NCI-H2227 treated with DMSO at 0.1 percent for 48 hours (cell line): ENCODE measurements at places on chromosomes 16 and 17.

DNA sequence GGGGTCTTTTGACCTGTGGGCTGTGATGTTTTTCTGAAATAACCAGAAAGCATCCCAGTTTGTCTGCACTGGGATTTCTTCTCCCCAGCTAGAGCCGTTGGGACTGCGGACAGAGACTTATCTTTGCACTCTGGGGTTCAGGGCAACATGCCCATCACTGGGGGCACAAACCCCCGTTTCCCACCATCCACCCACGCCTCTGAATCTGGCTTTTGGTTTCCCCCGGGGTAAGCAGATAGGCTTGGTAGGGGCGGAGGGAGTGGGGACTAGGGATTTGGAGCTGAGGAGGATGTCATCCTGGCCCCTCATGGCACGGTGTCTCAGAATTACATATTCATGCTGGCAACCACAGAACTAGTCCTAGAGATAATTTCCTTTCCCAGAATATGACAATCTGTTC is 68.6 kb downstream of the CCDC182 start:
- no peak for DNase-seq

DNA sequence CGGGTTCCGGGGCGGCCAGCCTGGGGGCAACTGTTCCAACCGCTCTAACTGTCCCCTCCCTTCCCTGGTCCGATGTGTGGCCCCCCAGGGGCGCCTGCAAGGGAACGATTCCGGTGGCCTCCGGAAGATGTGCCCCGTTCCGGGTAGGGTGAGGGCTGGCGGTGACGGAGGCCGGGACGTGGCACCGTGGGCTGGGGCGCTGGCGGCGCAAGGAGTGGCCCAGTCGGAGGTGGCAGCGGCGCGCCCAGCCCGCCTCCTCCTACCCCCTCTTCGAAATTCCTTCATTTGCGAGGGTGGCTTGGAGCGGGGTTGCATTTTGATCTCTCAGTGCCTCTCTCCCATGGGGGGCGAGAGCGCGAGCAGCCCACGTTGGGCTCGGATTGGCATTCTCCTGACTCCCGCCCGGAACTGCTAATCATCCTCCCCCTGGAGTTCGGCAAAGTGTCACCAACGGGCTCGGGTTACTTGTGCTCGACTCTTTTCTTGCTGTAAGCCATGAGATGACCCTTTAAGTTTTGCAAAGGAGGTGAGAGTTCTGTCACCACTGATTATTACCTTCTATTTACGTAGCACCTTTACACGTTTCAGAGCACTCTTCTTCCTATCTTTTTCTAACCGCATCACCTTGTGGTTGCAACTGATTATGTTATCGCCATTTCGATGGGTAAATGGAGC is 622 bp downstream of the NDEL1 start:
- DNase-seq: no peak

DNA sequence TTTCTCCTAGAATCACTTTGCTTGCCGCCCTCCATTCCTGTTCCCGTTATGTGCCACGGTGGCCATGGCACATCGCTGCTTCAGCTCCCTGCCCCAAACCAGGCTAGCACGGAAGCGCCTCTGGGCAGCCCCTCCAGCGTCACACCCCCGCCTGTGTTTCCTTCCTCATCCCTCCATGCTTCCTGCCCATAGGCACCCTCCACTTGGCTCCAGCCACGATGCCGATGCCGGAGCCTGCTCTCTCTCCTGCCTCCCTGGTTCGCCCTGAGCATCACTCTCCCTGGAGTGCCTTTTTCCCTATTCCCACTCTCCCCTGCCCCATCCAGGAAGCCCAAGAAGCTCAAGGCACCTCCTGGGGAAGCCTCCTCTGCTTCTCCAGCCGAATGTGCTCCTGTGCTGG is 3.2 kb upstream of the ARHGAP23 start:
- DNase-seq: no peak

GRCh38 chr16:47519037-47519436 is 57.9 kb downstream of the PHKB start:
- no peak for DNase-seq

DNA sequence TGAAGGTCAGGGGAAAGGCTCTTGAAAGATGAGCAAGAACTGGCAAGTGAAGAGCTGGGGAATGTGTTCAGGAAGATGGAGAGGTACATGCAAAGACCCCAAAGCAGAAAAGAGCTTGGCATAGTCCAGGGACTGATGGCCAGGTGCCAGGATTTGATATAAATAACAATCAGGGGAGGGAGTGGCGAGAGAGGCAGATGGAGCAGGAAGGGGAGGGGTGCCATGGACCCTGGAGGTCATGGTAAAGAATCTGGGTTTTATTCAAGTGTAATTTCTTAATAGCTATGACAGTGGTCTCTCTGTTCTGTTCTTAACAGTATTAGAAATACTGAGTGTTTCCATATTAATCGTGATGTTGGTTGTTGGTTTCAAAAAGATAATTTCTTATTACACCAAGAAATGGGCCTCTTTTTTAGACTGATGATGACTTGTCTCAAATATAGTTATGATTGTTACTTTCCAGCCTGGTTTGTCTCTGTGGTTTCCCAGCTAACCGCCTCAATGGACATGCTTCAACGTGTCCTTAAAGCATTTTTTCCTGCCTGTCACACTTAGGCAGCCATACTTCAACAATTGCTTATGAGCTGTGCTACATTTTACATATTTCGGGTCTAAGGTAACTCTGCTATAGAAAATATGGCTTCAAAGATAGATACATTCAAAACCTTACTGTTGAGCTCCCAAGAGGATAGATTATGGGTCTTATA is 49.4 kb downstream of the MYH10 start:
- DNase-seq: peak; percentile 7

GRCh38 chr16:81003610-81004460 is 2.9 kb downstream of the CMC2 start:
- no peak for DNase-seq

GRCh38 chr16:85994492-85995490 is 95.8 kb downstream of the IRF8 start:
- no peak for DNase-seq

- DNase-seq: no peak
These were observed 29.7 kb upstream of the CDH15 start for GRCh38 chr16:89141884-89142267.

DNA sequence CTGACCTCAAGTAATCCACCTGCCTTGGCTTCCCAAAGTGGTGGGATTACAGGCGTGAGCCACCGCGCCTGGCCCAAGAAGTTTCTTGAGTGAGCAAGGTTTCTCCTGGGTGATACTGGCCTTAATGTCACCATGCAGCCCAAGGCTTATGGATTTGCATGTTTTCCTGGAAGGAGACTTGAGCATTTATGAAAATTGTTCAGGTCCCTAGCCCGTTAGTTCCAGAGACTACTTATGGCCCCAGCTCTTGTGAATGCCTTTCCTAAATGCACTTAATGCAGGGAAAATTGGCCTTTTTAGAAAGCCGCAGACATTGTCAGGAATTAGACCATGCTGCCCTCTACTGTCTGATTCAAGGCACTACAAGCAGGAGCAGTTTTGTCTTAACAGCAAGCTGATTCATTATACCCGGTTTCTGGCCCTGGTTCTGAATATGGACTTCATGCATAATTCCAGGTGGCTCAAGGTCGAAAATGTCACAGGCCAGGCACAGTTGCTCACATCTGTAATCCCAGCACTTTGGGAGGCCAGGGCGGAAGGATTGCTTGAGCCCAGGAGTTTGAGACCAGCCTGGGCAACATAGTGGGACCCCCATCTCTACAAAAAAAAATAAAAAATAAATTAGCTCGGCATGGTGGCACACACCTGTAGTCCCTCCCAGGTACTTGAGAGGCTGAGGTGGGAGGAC is 91.3 kb downstream of the SNX29 start:
- DNase-seq: peak; percentile 88

DNA sequence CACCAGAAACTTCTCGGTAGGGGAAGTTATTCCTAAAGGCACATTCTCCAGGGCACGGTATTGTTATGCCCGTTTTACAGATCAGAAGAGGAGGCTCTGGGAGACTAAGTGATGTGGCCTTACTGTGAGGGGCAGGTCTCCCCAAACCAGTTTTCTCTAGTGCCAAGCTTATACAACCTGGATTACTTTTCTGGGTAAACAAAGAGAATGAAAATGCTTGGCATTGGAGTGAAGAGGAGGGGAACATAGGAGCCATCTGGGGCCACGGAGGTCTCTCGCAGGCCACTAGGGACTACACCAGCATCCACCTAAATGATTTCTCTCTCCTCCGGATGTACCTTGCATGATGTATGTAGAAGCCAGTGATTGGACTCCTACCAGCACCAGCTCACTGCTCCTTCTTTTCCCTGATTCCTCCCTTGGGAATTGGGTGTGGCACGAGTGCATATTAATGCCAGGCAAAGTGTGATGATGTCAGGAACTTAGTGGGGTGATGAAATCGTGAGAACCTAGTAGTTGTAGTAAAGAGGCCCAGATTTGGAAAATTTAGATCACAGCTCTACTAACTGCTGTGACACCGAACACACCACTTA is 674 bp downstream of the TOM1L1 start:
- no peak for DNase-seq

- DNase-seq: no peak
These were observed 670 bp downstream of the TNFSF12 start for GRCh38 chr17:7549401-7550055.

GRCh38 chr17:903691-904481 is 75.7 kb downstream of the NXN start:
- DNase-seq: no peak

DNA sequence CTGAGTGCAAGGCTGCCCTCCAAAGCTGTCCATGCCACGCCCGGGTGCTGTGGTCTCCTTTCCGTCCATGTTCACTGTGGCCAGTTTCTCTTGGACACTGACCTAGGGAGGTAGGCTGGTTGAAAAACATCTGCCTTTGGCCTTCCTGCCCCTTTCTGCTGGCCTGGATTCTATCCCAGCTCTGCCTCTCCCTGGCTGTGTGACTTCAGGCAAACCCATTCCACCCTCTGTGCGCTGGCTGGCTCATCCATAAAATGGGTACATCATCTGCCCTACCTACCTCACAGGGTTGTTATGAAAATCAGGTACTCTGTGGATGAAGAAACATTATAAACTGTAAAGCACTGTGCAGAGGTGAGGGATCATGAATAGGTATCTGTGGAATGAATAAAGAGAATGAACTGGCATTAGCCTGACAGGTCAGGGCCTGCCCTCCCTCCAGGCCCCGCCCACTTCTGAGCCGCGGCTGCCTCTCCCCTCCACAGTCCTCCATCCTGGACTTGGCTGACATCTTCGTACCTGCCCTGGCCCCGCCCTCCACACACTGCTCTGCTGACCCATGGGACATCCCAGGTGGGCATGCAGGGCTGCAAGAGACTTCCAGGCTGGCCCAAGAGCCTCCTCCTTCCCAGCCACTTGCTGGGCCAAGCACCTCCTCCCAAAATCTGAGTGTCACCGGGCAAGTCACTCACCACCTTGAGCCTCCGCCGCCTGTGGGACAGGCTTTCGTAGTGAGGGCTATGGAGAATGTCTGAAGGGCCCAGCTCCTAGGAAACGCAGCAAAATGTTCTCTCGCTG is 7.0 kb upstream of the SPATA20 start:
- DNase-seq: no peak

GRCh38 chr16:85762970-85763369 is 12.1 kb upstream of the C16orf74 start:
- DNase-seq: no peak

DNA sequence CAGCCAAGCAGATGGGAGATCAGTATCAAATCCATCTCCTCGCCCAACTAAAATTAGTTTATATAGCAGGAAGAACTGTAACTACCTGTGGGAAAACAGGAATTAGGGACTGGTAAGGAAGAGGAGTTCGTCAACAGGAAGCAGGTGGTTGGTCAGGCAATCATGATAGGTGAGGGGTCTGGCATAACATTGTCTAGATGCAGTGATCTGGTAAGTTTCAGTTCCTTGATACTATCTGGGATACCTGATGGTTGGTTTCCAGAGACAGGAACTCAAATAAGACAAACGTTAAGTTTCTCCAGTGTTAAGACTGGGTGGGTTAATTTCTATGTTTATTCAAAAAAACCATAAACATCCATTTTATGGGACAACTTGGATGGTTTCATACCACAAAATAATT is 53.8 kb downstream of the CEP112 start:
- DNase-seq: no peak

DNA sequence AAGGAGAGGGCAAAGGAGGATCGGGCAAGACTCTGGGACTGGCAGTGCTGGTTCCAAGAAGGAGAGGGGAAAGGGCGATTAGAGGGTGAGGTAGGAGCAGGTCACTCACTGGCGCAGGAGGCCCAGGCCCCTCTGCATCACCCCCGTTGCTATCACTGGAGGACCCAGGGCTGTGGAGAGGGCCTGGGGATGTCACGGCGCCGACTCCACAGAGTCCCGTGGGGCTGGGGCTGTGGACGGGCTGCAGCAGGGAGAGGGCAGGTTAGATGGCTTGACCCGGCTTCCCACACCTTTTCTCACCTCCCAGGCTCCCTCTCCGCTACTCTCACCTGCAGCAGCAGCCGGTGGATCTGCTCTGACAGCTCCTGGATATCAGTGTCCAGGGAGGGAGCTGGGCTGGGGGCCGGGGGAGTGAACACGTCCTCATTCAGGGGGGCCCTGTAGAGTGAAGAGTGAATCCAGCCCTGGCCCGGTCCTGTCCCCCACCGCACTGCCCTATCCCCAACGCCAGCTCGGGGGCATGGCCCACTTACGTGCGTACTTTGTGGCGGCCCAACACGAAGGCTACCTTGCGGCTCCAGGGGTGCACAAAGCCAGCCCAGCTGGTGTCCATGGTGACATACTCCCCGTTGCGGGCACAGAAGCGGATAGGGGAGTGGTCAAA is 4.9 kb downstream of the PER1 start:
- no peak for DNase-seq

GRCh38 chr17:17575360-17576251 is 15.9 kb downstream of the PEMT start:
- no peak for DNase-seq

DNA sequence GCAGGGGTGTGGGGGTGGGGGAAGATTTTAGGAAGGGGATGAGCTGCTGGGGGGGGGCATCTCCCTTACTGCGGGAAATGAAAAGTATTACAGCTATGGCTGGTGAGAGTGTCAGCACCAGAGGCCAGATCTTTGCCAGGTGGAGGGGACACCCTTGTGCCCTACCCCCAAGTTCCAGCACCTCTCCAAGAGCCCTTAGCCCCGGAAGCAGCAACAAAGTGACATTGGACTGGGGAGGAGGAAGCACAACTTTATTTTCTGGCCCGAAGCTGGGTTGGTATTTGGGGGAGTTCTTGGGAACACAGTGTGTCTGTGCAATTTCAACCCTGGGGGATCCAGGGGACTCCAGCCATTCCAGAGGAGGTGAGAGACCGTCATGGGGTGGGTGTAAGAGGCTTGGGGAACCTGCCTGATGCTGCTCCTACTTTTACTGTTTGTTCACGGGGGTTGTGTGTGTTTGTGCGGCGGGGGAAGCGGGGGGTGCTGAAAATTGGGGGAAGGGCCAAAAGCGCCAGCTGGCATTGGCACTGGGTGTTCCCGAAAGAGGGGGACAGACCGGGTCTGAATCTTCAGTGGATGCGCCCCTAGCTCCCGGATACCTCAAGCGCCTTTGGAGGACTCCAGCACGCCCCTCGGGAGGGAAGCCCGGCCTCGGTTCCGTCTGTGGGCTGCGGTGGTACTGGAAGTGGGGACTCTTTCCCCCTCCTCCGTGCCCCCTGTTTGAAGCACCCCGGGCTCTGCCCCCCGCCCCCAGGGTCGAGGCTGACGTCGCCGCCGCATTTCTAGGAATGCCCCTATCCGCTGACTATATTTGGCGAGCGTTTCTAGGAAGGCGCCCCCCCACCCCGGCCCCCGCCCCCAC is 230.3 kb downstream of the MRTFB start:
- no peak for DNase-seq

- no peak for DNase-seq
These were observed 8.2 kb downstream of the KSR1 start for GRCh38 chr17:27464431-27464830.
